ENCODE measurements at places on chromosomes 13 and 19. TPM values are rescaled to one million over a fixed set of nuclear protein-coding genes. Genes with fewer than 3 reads are reported as not detected.

DNA sequence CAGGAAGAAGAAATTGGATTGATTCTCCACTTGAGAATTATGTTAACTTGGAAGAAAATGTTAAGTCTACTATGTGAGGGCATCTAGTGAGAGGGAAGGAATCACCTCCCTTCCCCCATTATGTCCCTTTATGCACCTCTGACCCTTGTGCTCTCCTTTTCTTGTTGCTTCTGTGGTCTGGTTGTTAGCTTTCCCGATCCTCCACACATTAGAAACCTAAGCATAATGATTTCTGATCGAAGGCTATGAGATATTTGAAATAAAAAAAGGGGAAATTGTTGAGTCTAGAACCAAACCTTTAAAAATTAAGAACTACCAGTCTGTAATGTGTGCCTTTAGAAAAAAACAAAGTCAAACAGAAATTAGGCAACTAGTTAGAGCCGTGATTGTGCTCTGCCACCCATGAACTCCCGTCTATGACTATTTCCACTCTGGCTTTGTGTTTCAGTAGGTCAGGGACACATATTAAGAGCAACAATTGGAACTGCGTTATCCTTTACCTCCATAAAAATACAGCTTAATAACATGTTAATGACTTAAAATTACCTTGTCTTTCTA lies 463 bp upstream of the GPC6 start:
- no peak for DNase-seq

- DNase-seq, result no peak
Measured at GRCh38 chr19:29247051-29247450, 34.1 kb upstream of the UQCRFS1 start.

DNA sequence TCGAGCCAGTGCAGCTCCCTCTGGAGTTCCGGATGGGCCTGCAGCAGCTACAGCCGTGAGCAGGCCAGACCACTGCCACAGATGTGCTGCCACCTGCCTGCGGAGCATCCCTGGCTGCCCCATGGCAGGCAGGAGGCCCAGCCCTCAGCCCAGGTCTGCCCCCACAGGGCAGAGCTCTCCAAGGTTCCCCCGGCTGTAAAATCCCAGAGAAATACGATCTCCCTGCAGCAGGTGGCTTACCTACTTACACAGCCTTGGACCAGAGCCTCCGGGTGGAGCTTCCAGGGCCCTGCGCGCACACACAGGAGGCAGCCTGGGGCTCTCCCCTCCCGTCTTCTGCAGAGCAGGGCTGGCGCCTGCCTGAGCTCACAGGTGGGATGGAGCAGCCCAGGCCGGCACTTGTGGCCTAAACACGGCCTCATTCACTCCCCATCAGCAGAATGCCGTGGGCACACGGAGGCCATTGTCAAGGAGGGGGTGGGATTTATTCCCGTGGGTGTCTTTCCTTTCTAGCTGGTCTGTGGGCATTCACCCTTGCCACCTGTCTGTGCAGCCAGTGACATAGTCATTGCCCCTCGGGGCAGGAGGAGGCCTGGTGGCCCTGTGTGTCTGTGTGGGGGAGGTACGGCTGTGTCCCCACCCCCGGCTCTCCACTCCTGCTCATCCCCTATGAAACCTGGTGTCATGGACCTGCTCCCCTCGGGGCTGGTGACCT lies 118.0 kb downstream of the KDM4B start:
- DNase-seq, result no peak

DNA sequence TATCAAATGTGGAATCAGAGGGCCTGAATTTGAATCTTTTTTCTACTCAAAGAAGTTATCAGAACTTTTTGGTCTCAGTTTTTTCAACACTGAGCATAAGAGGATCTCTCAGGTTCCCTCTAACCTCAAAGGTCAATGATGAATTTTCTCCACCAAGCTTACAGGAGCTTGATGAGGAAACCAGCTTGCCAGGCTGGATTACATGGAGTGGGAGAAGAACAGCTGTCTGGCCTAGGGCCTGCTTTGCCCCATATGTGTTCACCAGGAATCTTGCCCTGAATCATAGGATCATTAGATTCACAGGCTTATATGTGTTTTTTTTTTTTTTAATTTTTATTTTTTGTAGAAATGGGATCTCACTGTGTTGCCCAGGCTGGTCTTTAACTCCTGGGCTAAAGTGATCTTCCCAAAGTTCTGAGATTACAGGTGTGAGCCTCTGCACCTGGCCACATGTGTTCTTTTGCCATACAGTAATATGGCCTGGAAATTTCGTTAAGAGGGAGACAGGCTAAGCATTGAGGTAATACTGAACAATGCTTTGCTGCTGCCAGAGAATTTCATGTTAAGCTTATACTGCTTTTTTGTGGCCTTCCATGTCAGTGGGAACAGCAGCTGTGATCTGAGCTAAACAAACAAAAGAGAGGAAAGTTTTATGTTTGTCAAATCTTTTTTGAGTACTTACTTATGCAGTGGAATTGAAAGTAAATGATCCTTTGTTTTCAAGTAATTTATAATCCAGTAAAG lies 110.6 kb downstream of the DNAJC3 start:
- no peak for DNase-seq

- DNase-seq, result no peak
Measured at GRCh38 chr13:35787937-35788336, 311.4 kb upstream of the MAB21L1 start.

- no peak for DNase-seq
Measured at GRCh38 chr19:54670576-54671357, 8.0 kb downstream of the LILRB4 start.

The NECTIN2 gene
- total RNA-seq, result 129 TPM

The DMKN gene
- total RNA-seq, result 26.8 TPM

The RPL21 gene
- 701 TPM for total RNA-seq
